ENCODE measurements at places on chromosomes 6 and 20.

- no peak for DNase-seq
Observed at GRCh38 chr6:163415620-163416556, 1.4 kb downstream of the QKI start.

DNA sequence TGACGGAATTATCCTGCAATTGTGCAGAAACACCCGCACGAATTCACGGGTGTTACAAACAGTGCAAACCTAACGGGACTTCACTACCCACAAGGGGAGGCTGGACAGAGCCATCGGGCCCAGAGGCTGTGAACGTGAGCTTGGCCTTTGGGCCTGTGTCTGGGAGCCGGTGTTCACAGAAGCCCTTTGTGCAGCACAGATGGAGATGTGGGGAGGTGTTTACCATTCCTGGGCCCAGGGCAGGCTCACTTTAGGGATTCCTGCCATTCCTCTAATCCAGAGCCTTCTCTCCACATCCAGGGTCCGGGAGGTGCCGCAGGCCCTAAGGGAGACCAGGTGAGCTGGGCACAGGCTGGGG lies 15.0 kb downstream of the COL9A3 start:
- DNase-seq, result no peak

GRCh38 chr6:43228951-43229802 lies at the start of gene DNPH1:
TSS of gene DNPH1 (minus strand) at chr6:43229481. CDS start at chr6:43229456, 25 bp downstream.
- DNase-seq, result peak; percentile 9

DNA sequence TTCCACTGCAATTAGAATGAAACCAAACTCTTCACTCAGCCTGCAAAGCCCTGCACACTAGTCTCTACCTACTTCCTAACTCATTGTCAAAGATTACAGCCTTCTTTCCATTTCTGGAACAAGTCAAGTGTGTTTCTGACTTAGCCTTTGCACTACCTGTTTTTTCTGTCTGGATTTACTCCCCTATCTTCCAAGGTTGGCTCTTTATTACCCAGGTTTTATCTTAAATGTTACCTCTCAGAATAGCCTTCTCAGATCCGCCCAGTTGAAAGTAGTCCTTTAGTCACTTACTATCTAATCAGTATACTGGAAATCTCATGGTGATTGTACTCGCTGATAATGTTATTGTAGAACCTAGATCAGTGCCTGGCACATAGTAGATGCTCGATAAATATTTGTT lies 42.7 kb downstream of the TBPL1 start:
- DNase-seq, result no peak

DNA sequence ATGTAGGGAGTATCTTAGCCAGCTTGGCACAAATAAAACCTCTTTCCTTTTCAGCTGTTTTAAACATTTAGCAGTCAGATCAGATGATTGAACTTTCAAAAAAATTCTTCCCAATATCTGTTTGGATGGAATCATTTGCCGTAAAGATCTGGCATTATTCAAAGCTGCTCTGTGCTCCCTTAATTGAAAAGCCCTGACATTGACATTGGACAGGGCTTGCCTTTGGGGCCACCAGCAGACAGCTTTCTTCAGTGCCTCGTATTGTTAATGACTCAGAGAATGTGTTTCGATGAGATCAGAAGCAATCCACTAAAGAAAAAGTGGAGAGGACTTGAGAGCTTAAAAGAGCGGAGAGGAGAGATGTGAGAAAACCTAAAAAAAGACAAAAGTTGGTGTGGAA lies 343.5 kb downstream of the NRN1 start:
- no peak for DNase-seq

DNA sequence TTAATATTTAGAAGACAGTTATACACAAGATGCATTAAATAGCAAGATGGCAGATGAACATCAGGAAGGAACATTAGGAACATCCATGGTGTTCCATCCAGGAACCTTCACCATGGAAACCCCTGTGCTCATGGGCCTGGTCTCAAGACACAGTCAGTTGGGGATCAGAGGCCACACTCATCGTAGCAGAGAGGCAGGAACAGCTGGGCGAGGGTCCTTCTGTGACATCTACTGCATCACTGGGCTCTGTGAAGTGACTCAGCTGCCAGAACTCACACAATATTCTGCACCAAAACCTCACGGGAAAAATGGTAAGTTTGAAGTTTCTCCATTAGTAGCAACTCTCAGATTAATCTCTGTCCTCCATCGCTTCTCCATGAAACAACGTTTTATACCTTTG lies 356.6 kb downstream of the PREX1 start:
- no peak for DNase-seq

GRCh38 chr6:159720708-159721107 lies 6.6 kb upstream of the WTAP start:
- peak; percentile 3 for DNase-seq

- DNase-seq, result no peak
Observed at GRCh38 chr6:159360306-159360705, 191.1 kb downstream of the FNDC1 start.

DNA sequence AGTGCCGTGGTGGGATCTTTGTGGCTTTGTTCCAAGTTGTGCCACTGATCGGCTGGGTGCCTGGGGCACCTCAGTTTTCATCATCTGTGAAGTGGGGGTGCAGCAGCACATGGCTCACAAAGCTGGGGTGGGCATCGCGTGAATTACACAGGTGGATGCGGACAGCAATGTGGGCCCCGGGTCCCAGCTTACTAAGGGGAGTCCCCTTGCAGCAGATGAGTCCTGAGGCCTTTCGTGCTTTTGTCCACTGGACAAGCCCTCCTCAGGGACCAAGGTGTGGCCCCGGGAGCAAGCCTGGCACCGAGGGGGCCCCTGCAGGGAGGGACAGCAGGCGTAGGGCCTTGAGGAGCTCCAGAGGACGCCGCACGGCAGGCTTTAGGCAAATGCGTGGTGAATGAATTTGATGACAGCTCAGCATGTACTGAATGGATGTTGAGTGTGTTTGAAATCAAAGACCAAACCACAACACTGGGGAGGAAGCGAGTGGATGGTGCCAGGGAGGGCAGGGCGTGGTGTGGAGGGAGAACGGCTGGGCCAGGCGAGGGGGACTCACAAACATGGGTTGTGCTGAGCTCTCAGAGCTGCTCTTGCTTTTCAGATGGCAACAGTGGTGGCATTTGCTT lies 53.2 kb downstream of the IRF4 start:
- DNase-seq, result no peak

DNA sequence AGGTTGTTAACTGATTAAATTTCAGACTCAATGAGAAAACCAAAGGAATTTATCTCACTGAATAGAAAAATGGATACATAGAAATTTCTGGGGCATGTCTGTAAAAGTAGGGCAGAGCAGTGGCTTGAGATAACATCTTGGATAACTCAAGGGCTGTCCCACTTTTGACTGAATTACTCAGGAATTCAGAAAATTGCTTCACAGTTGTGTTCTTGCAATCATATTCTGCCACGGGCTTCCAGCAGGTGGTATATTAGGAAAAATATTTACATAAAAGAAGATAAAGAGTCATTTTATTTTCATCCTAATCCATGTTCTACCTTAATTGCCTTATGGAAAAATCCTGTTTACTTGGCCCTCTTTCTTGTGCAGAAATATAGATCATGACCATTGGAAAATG lies 156.4 kb upstream of the AKIRIN2 start:
- DNase-seq, result no peak

GRCh38 chr6:10417681-10418104 lies 2.8 kb upstream of the TFAP2A start:
- no peak for DNase-seq

- DNase-seq, result no peak
Observed at GRCh38 chr20:61891916-61892649, 173.6 kb downstream of the TAF4 start.

Measured in GF-D8 (cell line).